HepG2 (cell line): ENCODE measurements at places on chromosomes 7 and 10. TPM values are rescaled to one million over a fixed set of nuclear protein-coding genes. Genes with fewer than 3 reads are reported as not detected.

GRCh38 chr10:92787557-92788152 is 60.7 kb upstream of the EXOC6 start:
- H3K27me3 ChIP-seq = no peaks in the 10 kb centered on the region
- H3K4me3 ChIP-seq = no peak overlapping the region
- H3K36me3 ChIP-seq = no peaks in the 10 kb centered on the region
- H3K4me1 ChIP-seq = peaks cover 11% of the 10 kb centered on the region

GRCh38 chr7:41185851-41186250 is 517.0 kb downstream of the INHBA start:
- H3K27me3 ChIP-seq = no peaks in the 10 kb centered on the region
- no peak overlapping the region for H3K4me3 ChIP-seq
- H3K4me1 ChIP-seq = no peaks in the 10 kb centered on the region
- no peak for DNase-seq

DNA sequence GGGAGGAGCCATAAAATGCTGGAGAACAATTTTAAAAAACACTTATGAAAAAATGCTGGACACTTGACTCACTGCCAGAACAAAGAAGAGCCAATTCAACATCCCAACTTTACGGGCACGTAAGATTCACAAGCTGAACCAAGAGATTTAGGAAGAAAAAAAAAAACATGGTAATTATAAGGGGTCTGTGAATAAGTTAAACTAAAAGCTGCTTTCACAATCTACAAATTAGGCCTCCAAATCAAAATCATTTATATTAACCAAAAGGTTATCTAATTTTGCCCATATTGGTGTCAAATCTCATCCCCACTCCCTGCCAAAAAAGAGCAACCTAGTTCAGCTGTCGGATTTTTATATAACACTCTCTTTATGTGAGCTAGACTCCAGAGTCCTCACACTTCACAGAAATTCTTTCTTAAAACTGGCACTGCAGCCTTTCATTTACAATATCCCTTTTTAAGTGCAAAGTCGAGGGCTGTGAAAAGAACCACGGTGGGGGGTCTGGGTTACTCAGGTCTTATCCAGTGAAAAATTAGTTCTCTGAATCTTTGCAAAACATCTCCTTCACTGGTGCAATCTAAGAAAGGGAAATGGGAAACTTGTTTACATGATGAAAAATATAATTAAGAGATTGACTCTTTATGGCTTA is 30.4 kb upstream of the DGKI start:
- DNase-seq = no peak
- H3K36me3 ChIP-seq = peaks cover 27% of the 10 kb centered on the region
- H3K27ac ChIP-seq = no peak overlapping the region
- H3K4me3 ChIP-seq = no peak overlapping the region
- H3K4me1 ChIP-seq = no peaks in the 10 kb centered on the region

The UROS gene
- 48.2 and 49.9 TPM in 2 replicates for total RNA-seq

GRCh38 chr7:124893140-124893827 is 36.3 kb downstream of the POT1 start:
- H3K36me3 ChIP-seq = peaks cover 20% of the 10 kb centered on the region; the same call in 1 of the 3 replicates
- no peak overlapping the region for H3K4me3 ChIP-seq
- H3K27ac ChIP-seq = no peak overlapping the region

DNA sequence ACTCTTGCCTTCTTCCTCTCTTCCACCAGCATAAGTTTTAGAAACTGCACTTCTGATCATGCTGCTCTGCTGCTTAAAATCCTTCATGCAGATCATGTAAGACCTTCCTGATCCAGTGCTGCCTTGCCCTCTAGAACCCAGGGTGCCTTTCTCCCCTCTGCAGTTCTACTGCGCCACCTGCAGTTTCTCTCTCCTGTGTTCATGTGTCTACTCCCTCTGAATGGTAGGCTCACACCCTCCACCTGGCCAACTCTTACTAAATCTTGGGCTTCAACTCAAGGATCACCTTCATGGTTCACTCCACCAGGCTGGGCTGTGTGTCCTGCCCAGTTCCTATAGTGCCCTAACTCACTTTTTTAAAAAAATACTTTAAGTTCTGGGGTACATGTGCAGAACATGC is 174.6 kb upstream of the ITGB1 start:
- no peak for DNase-seq
- H3K36me3 ChIP-seq = no peaks in the 10 kb centered on the region
- no peaks in the 10 kb centered on the region; the same call in 1 of the 2 replicates for H3K27me3 ChIP-seq
- H3K27ac ChIP-seq = no peak overlapping the region
